Muscle of leg (tissue), 16 donors: ENCODE measurements at places on chromosomes 13 and 19. TPM values are rescaled to one million over a fixed set of nuclear protein-coding genes. Genes with fewer than 3 reads are reported as not detected.

GRCh38 chr19:49290517-49290916, 34.5 kb downstream of the SLC6A16 start:
- no peak for DNase-seq

ACP7 gene
- total RNA-seq, result 0.09 TPM

STOML3 gene
- total RNA-seq, result 0.04 TPM

SIGLEC5 gene
- 0.13 TPM for total RNA-seq
